ENCODE measurements at places on chromosomes 11 and 22.

DNA sequence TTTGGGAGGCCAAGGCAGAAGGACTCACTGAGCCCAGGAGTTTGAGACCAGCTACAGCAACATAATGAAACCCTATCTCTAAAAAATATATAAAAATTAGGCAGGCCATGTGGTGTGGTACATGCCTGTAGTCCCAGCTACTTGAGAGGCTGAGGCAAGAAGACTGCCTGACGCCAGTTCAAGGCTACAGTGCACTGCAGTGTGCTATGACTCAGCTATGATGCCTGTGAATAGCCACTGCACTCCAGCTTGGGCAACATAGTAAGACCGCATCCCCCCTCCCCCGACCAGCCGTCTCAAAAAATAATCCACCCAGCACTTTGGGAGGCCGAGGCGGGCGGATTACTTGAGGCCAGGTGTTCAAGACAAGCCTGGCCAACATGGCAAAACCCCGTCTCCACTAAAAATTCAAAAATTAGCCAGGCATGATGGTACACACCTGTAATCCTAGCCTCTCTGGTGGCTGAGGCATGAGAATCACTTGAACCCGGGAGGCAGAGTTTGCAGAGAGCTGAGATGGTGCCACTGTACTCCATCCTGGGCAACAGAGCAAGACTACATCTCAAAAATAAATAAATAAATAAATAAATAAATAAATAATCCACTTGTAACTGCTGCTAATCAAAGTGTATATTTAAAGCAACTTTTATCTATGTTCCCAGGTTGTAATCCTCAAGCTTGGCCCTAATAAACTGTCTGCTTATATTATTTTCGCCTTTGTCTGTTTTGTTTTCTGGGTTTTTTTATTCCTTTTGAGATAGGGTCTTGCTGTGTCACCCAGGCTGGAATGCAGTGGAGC is 7.8 kb downstream of the HPS5 start:
- no peak for DNase-seq

- DNase-seq, result peak; percentile 29
Measured at GRCh38 chr22:30705710-30706651, 11.3 kb downstream of the OSBP2 start.

DNA sequence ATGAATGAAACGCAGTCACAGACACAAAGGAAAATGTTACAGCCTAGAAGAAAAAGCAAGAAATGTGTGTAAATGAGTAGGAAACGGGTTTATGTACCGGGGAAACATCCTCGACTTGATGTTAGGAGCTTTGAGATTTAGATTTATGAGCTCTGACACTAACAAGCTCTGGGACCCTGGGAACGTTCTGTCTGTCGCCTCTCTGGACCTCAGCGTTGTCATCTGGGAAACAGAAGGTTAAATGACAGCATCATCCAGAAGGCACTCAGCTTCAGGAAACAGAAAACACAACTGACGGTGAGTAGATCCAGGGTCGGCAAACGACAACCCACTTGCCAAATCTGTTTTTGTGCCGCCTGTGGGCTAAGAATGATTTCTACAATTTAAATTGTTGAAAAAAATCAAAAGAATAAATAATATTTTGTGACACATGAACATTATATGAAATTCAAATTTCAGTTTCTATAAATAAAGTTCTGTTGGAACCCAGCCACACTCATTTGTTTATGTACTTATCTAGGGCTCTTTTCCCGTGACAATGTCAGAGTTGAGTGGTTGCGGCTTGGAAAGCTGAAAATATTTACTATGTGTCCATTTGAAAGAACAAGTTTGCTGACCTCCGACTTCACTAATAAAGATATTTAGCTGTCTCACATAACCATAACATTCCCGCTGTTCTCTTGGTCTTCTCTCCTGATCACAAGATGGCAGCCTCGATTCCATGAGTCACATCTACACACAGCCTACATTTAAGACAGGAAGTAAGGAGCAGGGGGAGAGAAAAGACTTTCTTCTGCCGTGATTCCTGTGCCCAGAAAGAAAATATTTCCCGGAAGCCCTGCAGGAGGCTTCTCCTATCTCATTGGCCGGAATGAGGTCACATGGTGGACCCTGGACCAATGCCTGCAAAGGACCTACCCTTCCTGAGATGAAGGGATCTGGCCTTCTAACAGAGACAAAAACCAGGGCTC is 47.1 kb upstream of the SYT13 start:
- no peak for DNase-seq

DNA sequence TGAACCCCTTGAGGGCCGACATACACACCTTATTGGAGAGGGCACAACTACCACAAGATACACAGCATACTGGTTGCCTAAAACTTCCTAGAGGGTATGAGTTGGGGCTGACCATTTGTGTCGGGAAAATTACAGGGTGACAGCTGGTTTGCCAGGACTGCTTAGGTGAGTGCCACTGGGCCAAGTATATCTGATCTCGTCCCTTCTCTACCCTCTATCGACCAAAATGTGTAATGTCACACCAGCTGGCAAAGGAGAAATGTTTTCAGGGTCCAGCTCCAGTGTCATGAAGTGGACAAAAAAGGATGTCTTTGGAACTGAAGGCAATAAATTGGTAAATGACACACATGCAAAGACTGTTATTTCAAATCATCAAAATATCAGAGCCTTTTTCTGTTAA is 126.1 kb downstream of the PGR start:
- no peak for DNase-seq

GRCh38 chr11:69156235-69156639 is 502 bp downstream of the SMIM38 start:
- no peak for DNase-seq

DNA sequence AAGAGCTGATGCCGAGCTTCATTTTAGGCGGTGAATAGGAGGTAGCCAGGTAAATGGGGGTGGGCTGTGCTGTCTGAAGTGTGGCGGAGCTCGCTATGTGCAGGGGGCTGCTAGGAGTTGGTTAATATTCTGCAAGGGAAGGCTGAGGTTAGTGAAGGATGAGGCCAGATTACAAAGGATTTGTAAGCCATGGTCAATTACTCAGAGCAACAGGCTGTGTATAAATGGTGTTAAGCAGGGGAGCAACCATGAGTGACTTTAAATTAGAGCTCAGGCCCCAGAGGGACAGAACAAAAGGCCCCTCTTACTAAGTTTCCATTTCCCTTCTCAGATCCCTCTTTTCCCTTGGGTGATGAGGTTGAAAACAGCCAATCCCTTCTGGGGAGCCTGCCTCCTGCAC is 7.3 kb upstream of the MCAM start:
- no peak for DNase-seq

DNA sequence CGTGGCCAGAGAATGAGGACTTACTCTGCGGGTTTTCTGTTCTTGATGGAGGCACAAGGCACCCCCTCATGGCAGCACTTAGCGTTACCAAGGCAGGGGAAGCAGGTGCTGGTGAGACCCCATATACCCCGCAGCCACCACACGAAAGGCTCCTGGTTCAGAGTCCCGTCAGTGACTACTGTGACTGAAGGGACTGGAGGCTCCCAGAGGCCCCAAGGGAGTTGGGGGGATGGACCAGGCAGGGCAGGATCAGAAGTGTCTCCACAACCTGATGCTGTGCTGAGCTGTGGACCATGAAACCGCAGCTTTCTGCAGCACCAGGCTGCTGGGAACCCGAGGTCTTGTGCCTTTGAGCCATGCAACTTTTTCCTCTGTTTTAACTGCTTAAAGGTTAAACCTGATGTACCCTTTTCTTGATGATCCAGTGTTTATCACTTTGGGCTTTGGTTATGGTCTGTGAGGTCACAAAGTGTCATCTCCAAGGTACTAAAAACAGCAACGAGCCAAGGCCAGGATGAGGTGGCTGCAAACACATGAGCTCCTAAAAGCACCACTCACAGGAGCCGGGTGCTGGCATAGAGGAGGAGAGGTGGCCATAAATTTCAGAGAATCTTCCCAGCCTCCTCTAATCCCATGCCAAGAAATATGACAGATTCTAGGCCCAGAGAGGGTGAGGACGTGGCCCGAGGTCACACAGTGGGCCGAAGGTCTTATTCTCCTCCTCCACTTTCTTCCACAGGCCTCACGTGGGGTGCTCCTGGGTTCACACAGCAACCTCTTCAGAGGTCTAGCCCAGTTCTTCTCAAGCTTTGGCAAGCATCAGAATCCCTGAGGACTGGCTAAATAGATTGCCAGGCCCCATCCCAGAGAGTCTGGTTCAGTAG is 4.2 kb upstream of the LRRC32 start:
- no peak for DNase-seq

DNA sequence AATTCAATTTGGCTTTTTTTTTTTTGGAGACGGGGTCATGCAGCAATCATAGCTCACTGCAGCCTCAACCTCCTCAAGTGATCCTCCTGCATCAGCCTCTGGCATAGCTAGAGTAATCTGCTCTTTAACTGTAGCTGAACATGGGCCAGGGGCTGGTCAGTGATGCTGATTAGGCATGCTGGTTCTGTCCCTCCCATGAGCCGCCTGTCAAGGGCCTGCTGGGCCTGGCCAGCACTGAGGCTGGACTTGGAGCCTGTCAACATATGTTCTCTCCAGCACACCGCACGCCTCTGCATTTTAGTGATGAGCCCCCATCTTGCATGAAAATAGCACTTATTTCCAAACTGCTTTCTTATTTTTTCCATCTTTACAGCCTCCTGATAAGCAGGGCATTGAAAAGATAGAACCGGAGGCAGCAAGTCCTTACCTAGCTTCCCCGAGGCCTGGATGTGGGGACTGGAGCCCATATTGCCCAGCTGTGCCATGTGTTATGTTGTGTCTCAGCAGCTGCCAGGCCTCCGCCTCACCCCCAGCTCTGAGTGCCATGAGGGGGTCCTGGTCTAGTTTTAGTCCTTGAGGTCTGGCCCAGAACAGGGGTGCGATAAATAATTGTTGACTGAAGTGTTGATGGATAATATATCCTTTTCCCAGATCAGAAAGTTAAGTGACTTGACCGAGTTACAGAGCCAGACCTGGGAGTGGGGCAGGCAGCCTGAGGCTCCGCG is 80.0 kb downstream of the CTTN start:
- DNase-seq, result no peak

DNA sequence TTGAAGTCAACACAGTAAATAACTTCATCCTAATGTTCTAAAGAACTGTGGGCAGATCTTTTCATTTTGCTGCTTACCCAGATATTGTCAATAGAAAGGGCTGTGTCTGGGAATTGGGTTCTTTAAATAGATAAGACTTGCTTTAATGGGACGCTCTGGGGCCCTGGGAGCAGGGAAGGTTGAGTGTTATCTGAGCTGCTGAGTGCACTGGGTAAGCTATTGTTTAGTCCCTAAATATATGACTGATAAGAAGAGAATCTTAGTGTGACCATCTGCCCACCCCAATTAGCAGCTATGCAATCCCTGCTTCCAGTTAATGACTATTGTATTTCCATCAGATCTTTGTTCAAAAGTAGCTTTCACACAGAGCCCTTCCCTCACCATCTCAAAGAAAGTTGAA is 44.4 kb downstream of the ARHGAP42 start:
- DNase-seq, result no peak

- DNase-seq, result no peak
Measured at GRCh38 chr22:40727964-40728615, 48.8 kb downstream of the MCHR1 start.

DNA sequence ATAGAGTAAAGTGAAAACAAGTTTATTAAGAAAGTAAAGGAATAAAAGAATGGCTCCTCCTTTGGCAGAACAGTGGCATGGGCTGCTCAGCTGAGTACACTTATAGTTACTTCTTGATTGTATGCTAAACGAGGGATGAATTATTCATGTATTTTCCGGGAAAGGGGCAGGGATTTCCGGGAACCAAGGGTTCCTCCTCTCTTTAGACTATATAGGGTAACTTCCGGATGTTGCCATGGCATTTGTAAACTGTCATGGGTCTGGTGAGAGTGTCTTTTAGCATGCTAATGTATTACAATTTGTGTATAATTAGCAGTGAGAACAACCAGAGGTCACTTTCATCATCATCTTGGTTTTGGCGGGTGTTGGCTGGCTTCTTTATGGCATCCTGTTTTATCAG is 23.5 kb upstream of the SPTY2D1 start:
- no peak for DNase-seq

DNA sequence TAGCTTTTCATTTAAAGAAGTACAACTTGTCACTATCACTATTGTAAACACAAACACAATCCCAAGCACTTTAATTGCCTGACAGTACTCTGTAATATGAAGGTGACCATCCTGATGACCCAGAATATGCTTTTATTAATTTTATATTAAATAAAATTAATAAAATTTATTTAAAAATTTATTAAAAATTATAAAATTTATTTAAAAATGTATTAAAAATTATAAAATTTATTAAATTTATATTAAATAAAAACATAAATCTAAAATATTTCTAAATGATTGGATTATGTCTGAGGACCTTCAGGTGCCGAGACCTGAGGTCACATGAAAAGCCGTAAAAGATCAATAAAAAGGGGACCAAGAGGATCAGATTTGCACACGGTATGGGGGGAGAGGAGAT is 229.8 kb upstream of the KIRREL3 start:
- no peak for DNase-seq

DNA sequence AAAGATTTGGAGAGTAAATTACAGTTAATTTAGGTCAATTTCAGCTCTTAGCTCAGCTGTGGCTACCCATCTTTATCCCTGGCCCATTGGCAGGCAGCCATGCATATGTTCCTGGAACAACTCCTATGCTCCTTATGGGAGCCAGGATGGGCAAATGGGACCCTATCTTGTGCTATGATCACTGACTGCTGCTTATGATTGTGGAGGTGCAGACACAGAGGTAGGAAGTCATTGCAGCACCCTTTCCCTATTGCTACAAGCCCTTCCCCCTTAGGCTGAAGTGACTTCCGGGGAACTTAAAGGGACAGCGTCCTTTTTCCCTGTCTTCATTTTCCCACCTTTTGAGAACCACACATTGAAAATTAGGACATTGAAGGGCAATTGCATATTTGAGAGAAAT is 112.7 kb downstream of the FCHSD2 start:
- no peak for DNase-seq

DNA sequence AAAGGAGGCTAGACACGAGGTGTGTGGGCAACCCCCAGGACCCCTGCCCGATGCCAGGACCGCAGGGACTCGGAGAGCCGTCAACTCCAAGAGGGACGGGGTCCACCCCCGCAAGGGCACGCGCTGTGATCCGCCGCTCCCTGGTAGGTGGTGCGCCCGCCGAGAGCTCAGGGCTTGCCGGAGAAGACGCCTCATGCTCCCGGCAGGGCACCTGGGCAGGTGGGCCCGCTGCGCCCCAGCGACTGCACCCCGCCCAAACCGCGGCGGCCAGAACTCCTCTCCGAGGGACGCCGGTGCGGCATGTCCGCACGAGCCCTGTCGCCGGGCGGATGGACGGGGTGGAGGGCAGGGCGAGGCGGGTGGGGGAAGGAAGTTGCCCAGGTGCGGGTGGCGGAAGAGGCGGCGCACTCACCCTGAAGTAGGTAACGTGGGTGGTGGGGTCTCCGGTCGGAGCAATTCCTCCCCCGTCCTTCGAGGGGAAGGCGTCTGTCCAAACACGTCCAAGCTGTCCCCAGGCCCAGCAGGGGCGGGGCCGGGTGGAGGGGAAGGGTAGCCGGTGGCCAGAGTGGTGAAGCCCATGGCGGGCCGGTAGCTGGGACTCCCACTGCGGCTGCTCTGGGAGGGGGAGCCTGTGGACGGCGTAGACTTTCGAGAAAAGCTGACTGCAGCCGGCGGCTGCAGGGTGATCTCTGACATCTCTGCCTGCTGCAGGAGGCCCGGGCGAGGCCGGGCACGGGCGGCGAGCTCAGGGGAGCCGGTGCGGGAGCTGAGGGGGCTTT is 37.2 kb downstream of the IGSF9B start:
- DNase-seq, result no peak
